Stimulated activated CD8-positive, alpha-beta memory T cell treated with anti-CD3 and anti-CD28 coated beads, Interleukin-4, amount 100 ng/mL, for 1 hour (primary cell): ENCODE measurements at places on chromosomes 7 and 10.

DNA sequence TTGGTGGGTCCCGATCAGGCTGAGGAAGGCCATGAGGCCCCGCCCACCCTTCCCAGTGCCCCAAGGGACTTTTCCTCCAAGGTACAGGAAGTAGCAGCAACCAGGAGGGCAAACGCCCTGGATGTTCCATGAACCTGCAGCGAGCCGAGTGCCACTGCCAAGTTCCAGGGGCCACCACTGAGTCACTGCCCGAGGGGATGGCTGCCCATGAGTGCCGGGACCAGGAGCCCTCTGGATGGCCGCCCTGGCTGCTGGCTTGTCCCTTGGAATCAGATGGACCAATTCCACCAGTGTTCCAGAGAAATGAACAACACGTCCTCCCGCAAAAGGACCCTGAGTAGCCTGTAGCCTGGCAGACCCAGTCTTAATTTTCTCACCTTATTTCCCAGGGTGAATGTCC, 74.2 kb downstream of the ZRANB1 start:
- DNase-seq = no peak

DNA sequence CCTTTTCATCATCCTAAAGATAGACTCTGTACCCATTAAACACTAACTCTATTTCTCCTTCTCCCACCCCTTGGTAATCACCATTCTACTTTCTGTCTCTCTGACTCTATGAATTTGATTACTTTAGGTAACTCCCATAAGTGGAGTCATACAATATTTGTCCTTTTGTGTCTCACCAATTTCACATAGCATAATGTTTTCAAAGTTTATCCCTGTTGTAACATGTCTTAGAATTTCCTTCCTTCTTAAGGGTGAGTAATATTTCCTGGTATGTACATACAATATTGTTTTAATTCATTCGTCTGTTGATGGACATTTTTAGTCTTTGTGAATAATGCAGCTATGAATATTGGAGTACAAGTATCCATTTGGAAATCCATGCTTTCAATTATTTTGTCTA, 50.9 kb upstream of the CDCA7L start:
- no peak for DNase-seq

- DNase-seq = no peak
These were observed 92.5 kb downstream of the KLF6 start for GRCh38 chr10:3692387-3692999.

- no peak for DNase-seq
These were observed 880.1 kb downstream of the DNAJB9 start for GRCh38 chr7:109449760-109450159.

DNA sequence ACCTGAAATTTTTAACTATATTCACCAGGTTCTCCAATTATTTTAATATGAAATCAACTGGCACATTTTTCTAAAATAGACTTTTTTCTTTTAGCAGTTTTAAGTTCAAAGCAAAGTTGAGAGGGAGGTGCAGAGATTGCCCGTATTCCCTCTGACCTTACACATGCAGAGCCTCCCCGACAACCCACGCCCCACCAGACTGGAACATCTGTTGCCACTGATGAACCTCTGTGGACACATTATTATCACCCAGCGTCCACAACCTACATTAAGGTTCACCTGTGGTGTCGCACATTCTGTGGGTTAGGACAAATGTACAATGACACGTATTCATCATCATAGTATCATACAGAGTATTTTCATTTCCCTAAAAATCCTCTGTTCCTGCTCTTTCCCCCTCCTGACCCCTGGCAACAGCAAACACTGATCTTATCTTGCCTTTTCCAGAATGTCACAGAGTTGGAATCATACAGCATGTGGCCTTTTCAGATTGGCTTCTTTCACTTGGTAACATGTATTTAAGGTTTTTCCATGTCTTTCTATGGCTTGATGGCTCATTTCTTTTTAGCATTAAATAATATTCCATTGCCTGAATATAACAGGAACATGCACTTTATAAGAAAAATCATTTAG, 37.1 kb downstream of the COBL start:
- DNase-seq = no peak

GRCh38 chr7:24255139-24255538, 28.9 kb upstream of the NPY start:
- no peak for DNase-seq

DNA sequence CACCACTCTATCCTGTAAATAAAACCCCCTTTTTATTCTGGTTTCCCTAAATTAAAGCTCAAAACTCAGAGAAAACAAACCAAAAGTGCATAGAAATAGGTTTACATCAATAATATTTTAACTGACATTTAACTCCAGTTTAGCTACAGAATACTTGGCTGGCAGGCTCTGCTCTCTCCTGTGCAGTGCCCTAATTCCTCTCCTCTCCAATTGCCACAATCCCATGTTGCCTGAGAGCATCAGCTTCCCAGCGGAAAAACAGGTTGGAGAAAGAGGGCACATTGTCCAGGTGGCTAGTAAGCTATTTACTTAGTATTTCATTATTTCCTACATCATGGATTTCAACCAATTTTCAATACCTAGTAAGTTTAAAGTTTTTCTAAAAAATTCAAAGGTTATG, 8.7 kb downstream of the SEMA3E start:
- DNase-seq = no peak

- DNase-seq = no peak
These were observed 316.9 kb downstream of the CNTNAP2 start for GRCh38 chr7:146433501-146433900.

- peak; percentile 5 for DNase-seq
These were observed 8.3 kb downstream of the PI4K2A start for GRCh38 chr10:97648562-97649404.

GRCh38 chr7:44561962-44562621, 11.6 kb downstream of the DDX56 start:
- DNase-seq = no peak

DNA sequence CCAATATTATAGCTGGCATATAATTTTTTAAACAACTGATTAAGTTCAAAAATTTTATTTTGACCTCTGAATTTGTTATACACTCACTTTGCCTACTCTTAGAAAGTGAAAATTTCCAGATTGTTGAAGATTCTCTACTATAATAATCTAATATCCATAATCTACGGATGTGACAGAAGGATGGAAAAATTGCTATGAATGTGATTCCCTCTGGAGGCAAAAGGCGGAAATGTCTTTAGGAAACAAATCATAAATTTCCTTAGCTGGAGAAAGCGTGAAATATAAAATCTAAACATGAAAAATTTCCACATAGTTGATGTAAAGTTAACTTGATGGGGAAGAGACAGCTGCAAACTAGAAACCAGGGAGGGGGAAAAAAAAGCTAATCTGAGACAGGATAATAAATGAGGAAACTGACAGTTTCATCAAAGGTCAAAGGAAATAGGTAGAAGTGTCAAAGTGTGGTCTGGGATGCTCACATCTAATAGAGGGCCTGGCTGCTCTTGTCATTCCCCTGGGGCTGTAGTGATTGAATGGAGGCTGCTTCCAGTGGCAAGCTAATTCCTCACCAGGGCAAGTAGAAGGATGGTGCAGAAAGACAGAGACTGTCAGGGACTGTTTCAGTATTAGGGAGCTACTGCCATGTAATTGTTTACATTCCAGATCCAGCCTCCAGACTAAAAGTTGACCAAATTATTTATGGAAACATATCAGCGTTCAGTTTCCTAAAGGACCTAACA, 264.5 kb downstream of the SDHAF3 start:
- no peak for DNase-seq

- no peak for DNase-seq
These were observed 697.5 kb downstream of the INHBA start for GRCh38 chr7:41005374-41005901.

DNA sequence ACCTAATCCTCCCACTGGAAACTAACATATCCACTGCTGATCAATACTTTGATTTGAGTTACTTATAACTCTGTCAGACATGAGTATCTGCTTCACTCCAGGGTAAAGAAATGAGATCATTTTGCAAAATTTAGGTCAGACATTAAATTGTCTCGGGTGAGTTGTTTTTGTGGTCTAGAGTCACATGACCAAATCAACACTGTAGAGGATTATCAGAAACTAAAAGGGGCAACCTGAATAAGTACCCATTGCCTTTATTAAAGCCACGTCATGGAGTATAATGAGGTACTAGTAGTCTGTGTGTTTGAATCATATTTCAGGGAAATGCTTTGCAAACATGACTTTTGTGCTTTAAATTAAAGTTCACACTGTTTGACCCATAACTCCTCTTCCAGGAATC, 107.7 kb upstream of the ADO start:
- no peak for DNase-seq

DNA sequence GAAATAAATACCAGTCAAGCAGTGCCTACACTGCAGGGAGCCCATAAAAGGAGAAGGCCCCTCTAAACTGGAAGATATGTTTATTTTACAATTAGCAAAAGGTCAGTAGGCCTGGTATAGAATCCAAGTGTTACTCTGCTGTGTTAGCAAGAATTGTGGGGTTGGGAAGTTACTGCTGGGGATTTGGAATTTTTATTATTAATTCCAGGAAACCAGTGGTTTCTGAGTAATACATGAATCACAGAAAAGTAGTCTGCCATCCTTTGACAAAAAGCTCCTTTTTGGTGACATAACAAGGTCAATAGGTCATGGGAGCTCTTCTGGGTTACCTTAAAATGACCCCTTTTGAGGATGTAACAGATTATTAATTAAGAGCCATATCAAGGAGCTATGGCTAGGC, 67.4 kb downstream of the ZNF92 start:
- DNase-seq = no peak

GRCh38 chr10:110710621-110711020, 66.5 kb downstream of the RBM20 start:
- DNase-seq = no peak

DNA sequence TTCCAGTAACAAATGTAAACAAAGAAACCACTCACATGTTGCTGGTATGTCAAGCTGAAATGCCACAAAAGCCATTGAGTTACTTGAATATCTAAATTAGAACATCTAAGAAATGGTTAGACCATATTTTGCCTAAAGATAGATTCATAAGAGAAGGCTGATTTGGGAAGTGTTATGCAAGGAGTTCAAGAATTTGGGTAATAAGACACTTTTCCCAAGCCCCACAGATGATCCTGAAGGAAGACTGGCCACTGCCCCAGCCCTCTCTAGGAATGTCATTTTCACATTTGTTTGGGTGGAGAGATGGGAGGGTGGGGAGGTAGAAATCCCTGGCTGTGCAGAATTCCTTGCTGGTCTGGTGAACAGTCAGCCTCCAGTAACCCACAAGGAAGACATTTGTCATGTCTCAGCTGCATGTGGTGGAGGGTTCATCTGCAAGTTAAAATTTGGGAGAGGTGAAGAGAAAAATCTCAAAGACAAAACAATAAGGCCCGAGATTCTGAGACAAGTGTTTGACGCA, 427.2 kb upstream of the KLF6 start:
- no peak for DNase-seq

GRCh38 chr7:87878208-87878735, 2.0 kb downstream of the DBF4 start:
- DNase-seq = no peak

GRCh38 chr7:11168650-11169170, 195.0 kb downstream of the PHF14 start:
- no peak for DNase-seq

DNA sequence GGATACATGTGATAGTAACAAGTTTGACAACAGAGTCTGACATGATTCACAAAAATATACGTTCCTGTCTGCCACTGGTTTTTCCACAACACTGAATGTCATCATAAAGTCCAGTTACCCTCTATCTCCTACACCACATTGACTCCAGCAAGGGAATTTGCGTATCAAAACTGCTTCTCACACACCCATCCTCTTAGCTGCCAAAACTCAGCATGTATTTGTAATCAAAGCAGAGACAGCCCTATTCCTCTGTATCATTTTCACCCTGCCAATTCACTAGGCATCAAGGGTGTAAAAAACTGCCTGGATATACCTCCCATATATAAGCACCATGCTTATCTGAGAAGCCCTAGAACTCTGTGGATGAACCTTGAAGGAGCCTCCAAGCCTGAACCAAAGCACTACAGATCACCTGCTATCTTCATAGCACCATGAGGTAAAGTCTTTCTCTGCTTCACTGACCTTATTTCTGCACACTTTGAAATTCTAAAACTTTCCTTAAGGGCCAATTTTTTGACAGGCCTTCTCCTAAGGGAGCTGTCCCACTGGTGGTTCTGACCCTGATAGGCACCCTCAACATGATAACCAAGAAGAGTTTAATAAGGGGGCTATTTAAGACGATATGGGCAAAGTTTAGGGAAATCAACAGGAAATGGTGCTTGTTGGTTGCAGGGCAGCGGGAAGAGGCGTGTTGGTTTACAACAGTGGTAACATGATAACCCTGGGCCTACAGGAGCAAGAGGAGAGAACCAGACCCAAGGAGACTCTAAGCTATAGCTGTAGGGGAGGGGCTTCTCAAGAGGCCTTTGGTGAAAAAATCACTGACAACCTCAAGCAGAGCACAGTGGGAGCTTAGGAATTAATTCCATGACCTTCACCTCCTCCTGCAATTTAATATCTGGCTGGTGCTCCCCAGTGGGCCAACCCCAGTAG, at the start of gene IFIT1B:
IFIT1B (plus strand) TSS at position 352 of the 933 bp plus-strand sequence; CDS start at position 432, 80 bp downstream.
- no peak for DNase-seq

GRCh38 chr10:62437696-62438095, 63.5 kb downstream of the ZNF365 start:
- DNase-seq = no peak

GRCh38 chr10:5654218-5654755, 12.1 kb downstream of the ASB13 start:
- DNase-seq = no peak

GRCh38 chr10:79107736-79108264, 39.0 kb downstream of the ZMIZ1 start:
- DNase-seq = no peak

DNA sequence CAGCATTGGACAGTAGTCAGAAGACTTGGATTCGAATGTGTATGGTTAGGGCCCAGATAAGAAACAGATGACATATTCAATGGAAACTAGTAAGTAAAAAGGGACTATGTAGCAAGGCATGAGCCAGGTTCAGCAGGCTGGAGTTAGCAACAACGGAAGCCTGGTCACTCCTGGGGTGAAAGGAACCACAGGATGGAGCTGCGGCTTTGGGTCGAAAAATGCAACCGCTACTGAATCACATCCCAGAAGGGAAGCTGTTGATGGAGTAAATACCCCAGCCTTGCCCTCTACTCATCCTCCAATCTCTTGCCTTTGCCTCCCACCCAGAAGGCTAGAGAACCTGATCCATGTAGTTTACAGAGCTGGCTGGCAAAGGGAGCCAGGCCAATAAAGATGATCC, 37.5 kb upstream of the EGR2 start:
- no peak for DNase-seq
